ENCODE measurements at places on chromosomes 2 and 18.

DNA sequence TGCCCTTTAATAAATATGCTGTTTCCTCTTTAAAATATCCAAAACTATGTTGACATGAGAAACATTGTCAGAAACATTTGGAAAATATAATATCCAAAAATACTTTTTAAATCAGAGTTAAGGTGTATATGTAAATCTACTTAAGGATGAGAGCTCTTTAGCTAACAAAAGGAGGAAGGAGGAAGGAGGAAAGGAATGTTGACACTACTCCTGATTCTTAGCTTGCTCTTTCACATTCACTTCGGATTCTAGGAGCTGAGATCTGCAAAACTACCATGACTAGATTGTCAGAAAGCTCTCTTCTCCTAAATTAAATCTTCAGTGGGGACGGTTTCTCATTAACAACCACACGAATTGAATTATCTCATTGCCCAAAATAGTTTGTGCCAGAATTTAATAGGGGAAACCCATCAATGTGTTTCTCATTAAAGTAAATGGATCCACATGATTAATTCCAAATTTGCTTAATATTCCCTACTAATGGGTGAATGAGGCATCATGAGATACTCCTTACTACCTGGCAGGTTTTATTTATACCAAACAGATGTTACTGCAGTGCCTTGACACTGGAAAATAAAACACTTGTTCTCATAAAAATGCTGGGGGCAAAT is 509.1 kb downstream of the MBD2 start:
- DNase-seq = no peak

- DNase-seq = peak; percentile 47
Observed at GRCh38 chr18:74806700-74807416, 209.2 kb downstream of the ZNF407 start.

DNA sequence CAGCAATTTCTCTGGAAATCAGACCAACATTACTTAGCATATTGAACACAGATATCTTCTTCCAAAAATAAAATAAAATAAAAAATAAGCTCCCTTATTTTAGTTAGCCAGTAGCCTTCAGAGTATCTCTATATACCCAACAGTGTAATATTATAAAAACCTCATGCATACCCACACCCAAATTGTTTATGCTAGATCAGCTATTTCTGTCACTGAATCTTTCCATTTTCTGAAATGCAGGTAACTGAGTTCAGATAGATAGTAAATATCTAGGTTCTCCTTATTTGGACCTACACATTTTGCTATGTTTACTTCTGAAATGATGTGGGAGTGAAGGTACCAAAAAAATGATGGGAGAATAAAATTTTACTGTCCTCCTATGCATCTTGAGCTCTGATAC is 39.9 kb downstream of the TTC21B start:
- no peak for DNase-seq

- no peak for DNase-seq
Observed at GRCh38 chr2:20738772-20739171, 71.8 kb downstream of the GDF7 start.

GRCh38 chr2:170394641-170395387 is 216.9 kb downstream of the MYO3B start:
- no peak for DNase-seq

DNA sequence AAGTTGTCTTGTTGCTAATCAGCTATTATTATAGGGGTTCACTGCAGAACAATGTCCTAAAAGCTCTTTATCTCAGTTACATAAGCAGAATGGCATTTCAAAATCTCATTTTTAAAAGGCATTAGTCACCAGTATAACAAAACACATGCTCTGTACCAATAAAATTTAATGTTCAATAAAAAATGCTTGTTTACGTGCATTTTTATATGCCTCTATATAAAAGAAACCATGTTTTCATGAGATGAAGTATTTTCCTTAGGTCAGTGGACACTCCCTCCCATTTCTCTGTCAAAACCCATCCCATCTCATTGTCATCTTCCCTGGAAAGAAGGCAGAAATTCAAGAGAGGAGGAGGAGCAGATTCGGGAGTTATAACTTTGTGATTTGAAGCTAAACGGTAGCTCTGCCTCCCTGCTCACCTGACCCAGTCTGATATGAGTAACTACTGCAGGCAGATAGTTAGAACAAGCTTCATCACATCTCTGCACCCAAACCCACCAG is 231.9 kb upstream of the SIX2 start:
- DNase-seq = peak; percentile 84

DNA sequence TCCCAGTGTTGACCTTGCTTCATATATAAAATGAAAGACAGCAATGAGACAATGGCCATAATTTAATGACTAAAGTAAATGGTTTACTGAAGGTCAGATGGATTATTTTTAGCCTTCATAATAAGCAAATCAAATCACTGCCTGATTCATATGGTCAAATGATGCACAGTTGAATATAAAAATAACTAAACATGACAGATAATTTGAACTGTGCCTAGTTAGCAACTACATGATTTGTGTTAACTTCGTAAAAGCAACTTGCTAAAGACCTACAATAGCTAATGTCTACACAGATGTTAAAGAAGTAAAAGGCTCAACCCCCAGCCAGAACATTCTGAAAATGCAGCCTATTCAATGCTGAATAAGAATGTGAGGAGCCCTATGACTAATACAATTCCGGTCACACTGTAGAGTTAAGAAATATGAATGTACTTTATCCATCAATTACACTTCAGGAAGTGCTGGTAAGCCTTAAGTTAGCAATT is 590.8 kb upstream of the CDH2 start:
- DNase-seq = peak; percentile 37
